NCI-H2107 (cell line): ENCODE measurements at places on chromosomes 2 and 18.

- no peak for DNase-seq
Observed at GRCh38 chr2:10232096-10232815, 70.4 kb upstream of the HPCAL1 start.

- DNase-seq = no peak
Observed at GRCh38 chr2:211084352-211084751, 528.0 kb downstream of the CPS1 start.

DNA sequence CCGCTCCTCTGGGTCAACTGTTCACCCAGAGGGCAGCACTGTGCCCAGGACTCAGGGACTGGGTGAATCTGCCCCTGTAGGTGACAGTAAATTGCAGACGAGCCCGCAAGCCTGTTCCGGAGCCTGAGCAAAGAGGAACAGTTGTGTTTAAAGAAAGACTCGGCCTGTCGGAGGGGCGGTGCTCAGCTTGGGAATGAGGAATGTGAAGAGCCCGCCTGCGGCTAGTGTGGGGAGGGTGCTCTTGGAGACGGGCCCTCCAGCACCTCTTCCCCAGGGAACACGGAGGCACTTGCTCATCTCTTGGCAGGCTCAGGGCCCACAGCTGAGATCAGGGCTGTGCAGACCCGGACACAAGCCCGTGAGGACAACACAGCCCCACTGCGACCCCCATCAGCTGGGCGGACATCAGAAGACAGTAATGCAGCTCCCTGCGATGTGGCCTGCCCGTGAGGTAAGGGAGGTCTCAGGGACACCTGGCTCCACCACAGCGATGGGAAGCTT, 299.0 kb downstream of the NDUFA10 start:
- no peak for DNase-seq

GRCh38 chr2:68506170-68506569, 38.8 kb downstream of the APLF start:
- no peak for DNase-seq

DNA sequence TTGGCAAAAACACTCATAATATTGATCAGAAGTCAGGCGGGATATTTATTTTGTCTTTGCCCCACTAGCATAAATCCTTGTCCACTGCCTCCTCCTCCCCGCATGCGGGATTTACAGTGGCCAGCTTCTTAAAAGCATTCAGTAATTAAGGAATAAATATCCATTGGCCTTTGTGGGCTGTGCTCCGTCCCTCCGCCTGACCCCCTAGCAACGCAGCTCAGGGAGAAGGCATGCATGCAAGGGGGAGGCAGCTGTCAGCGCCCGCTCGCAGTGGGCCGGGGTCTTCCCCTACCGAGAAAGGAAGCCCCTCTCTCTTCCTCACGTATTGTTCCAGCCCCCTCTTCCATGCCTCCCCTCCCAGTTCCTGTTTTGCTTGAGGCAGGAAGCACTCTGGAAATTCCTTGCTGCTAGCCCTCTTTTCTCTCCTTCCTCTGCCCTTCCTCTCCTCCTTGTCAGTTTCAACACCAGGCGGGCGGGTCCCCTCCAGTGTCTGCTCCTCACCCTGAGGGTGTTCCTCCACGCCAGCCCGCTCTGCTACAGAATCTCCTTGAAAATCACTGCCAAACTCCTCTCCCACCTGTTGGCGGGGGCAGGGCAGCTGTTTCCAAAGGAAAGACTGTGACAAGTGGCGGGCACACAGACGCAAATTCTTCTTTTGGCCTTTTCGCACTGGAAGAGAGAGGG, 60.1 kb downstream of the GBX2 start:
- no peak for DNase-seq

DNA sequence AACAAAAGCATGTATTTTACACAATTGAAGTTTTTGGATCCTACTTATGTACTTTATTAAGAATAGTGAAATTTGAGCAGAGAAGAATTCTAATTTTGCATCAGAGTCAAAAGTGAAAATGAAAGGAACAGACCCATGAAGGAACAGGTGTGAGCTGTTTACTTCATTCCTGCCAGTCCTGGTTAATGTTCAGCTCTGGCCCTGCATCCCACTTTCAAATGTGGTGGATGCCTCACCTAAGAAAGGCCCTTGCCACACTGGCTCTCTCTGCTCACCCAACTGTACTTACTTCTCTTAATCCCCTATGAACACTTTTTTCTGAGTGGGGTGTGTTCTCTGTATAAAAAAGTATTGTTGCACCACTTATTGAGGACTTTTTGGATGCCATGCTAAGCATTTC, 22.2 kb downstream of the FAM110C start:
- no peak for DNase-seq
